Hypothalamus (tissue), 51 donors: ENCODE measurements at places on chromosomes 13 and 19.

GRCh38 chr19:34879563-34879962 lies 47.1 kb upstream of the ZNF30 start:
- no peak for DNase-seq

- no peak for DNase-seq
Observed at GRCh38 chr19:29622166-29623070, 16.3 kb downstream of the POP4 start.

DNA sequence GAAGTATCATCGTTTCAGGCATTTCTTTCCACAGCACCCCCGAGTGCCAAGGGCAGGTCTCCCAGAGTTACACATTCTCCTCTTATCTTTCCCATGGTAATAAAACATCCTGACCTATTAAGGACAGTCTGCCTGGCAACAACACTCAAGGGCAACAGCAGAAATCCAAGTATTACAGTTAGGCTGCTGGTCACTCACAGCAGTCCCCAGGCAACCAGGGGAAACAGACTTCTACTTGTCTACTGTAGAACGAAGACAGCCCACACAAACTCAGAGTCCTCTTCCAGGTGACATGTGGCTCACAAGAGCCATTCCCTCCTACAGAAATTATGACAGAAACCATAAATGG lies 24.3 kb downstream of the RCBTB1 start:
- DNase-seq, result no peak

- DNase-seq, result no peak
Observed at GRCh38 chr19:31318790-31319425, 30.3 kb downstream of the TSHZ3 start.

- DNase-seq, result no peak
Observed at GRCh38 chr19:48512504-48513288, 1.1 kb upstream of the LMTK3 start.

GRCh38 chr19:56980906-56981305 lies 138.9 kb upstream of the USP29 start:
- no peak for DNase-seq

- DNase-seq, result no peak
Observed at GRCh38 chr19:58252102-58252685, 23.5 kb downstream of the ZNF544 start.

- DNase-seq, result no peak
Observed at GRCh38 chr13:105316731-105317130, 1218.7 kb downstream of the EFNB2 start.

GRCh38 chr13:95858286-95859075 lies 181.5 kb downstream of the DNAJC3 start:
- no peak for DNase-seq

DNA sequence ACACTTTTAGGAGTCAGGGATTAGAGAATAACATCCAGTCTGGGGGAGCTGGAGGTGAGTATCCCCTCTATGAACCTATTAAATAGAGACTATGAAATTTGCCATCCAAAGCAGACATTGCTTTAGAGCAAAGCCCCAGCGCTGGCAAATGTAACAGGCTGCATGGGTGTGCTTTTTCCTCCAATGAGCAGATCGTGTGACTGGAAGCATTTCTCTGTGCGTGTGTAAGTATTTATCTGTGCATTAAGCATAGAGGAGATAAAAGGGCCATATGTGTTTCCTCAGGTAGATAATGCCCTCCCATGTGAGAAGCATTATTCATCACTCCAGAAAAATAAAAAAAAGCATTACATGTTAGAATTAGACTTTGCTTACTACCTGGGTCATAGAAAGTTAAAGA lies 924 bp downstream of the TNFSF13B start:
- DNase-seq, result no peak

- no peak for DNase-seq
Observed at GRCh38 chr13:19791953-19792537, 9.3 kb upstream of the PSPC1 start.

GRCh38 chr13:103255587-103256301 lies 189.5 kb upstream of the SLC10A2 start:
- no peak for DNase-seq

DNA sequence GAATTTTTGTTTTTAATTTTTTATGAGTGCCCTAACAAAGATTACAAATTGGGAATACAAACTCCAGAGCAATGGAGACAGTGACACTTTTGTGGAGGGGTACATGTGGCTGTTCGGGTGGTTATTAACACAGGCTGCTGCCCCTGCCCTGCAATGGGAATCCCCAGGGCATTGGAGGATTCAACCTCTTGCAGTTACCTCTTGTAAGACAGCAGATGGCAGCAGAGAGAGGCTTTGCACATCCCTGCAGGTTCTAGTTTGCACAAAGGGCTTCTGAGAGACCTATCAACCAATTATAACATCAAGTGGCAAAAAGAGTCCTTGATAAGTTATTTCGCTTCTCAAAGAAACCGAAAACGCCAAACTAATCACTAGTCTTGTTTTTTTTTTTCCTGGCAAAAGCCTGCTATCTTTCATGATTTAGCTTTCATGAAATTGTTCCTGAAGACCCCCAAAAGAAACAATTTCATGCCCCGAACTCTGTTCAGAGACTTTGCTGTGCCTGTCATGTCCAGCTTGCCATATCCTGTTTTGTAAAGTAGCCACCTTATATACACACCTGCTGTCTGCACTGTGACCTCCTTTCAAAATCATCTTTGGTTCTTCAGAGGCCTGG lies 10.4 kb downstream of the GJB2 start:
- DNase-seq, result no peak

DNA sequence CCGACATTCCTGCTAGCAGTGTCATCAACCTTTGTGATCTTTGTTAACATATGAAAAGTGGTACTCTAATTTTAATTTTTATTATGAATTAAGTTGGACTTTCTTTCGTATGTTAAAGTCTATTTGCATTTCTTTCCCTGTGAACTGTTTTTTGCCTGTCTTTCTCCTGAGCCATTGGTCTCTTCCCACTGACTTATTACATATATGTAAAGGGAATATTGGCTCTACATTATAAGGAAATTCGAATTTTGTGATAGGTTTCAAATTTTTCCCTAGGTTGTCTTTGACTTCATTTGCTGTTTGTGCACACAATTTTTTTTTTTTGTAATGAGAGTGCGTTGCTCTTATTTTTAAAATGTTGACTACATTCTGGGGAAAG lies 442 bp upstream of the CDC16 start:
- DNase-seq, result no peak

DNA sequence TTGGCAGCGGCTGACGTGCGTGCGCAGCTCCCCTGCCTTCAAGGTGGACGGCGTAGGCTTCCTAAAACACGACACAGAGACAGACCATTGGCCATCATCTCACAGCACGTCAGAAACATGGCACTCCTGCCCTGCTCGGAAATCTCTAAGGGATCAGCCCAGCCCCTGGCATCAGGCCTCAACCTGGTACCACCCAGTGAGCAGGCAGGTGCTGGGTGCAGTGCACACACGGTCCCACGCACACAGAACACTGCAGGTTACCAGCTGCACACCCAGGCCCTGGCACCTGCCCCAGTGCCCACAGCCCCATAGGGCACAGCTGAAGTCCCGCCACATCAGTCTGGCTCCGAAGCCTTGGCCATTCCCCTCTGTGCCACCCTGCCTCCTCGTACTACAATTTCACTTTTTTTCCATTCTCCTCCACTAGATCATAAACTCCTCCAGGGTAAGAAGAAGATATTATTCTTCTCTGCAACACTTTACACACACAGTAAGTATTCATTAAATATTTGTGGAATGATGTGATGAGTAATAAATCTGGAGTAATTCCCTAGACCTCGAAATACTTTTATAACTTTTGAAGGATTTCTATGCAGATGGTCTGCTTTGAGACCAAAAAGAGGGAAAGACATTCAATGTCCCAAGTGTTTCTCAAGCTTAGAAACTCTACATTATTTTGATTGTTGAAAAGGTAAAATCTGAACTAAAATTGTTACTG lies 156.4 kb downstream of the COL4A1 start:
- no peak for DNase-seq

DNA sequence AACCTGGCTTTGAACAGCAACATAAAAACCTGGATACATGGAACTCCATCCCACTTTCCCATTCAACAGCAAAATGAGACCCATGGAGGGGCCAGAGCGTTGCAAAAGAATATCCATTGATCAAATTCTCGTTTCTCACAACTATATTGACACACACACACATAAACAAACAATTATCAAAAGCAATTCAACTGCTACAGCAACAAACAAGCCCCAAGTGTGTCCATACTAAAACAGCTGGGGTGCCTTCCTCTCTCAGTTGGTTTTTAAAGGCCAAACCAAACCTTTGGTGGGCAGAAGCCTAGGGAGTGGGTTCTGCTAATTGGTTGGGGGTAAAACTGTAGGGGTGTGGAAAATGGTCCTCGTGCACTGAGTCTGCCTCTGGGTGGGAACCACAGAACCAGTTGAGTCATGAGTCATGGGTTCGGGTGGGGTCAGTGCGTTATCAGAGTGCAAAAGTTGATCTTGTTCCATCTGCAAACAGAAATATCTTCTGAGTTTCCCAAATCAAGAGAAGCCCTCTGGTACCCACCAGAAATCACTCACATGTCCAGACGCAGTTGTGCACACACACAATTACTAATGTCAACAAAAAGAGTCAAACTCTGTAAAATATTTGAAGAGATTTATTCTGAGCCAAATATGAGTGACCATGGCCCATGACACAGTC lies 18.5 kb downstream of the GPR42 start:
- no peak for DNase-seq

- no peak for DNase-seq
Observed at GRCh38 chr13:110746438-110746837, 32.9 kb downstream of the ING1 start.

DNA sequence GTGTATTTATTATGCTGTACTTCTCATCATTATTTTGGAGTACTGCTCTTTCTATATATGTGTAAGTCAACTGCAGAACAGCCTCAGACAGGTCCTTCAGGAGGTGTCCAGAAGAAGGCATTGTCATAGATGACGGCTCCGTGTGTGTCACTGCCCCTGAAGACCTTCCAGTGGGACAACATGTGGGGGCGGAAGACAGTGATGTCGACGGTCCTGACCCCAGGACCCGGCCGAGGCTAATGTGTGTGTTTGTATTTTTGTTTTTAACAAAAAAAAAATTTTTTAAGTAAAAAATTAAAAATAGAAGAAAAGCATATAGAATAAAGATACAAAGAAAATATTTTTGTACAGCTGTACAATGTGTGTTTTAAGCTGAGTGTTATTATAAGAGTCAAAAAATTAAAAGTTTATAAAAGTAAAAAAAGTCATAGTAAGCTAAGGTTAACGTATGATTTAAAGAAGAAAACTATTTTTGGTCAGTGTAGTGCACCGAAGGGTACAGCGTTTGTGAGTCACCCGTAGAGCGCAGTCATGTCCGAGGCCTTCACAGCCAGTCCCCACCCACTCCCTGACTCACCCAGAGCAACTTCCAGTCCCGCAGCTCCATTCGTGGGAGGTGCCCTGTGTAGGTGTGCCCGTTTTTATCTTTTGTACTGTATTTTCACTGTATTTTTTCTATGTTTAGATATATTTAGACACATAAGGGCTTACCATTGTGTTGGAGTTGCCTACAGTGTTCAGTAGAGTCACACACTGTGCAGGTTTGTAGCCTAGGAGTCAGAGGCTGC lies 42.2 kb upstream of the SPACA7 start:
- no peak for DNase-seq
